ENCODE measurements at places on chromosomes 3 and 15. TPM values are rescaled to one million over a fixed set of nuclear protein-coding genes. Genes with fewer than 3 reads are reported as not detected.

DNA sequence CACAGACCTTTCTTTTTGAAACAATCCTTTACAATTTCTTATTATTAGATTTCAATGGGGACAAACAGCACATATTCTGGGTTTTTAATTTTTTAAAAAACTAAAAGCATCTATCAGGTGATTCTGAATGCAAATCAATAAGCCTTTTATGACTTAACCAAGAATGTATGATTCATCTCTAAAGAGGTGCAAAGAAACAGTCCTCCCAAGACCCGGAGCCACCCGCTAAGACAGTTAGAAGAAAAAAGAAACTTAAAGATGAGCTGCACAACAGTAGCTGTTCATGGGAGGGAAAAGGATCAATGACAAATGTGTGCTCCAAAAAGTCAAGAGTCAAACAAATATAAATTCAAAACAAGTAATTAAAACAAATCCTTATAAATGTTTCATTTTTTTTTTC lies 319.5 kb downstream of the THSD4 start:
- DNase-seq: peak; percentile 26

DNA sequence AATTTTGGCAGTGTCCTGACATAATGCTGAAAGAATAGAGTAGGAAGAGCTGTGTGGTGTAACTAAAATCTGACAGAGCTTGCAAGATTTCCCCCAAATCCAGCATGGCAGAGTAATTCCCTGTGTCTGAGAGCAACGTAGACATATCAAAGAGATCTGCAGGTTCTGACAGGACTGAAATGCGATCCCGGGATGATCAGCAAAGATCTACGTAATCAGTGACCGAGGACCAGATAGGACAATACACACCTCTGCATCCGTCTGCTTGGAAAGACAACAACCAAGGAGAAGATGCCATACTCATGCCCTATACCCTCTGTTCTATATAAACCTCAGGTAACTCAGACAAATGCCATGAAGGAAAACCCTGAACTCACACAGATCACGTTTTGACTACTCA lies 26.6 kb upstream of the SYNPR start:
- no peak for DNase-seq

- DNase-seq: no peak
Observed at GRCh38 chr3:16067837-16068471, 106.5 kb upstream of the GALNT15 start.

DNA sequence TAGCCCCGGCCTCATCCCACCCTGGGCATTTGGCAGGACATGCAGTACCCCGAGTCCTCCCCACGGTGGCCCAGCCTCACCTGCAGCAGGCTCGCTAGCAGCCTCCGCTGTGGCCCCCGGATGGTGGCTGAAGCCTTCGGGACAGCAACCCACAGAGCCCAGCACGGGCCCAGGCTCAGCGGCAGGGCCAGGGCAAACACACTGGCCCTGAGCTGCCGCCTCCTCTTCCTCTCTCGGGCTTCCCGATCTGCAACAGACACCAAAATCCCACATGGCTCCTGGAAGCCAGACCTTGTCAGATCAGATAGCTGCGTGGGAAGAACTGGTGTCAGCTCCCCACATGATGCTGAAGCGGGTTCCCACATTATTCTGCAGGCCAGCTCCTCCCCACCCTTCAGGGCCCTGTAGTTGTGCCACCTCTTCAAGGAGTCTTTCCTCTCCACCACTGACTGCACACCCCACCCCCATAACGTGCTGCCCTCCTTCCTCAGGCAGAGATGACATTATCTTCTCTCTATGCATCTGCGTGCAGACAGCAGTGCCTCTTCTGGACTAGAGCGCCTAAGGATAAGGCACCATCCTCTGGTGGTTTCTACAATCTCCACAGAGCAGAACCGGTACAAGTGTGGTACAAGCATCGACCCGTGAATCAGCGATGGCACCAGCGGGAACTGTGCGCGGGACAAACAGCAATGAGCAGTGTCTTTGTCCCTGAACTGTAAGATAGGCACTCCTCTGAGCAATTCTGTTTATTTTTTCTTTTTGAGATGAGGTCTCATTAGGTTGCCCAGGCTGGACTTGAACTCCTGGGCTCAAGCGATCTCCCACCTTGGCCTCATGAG lies 9.5 kb downstream of the TMEM44 start:
- no peak for DNase-seq

DNA sequence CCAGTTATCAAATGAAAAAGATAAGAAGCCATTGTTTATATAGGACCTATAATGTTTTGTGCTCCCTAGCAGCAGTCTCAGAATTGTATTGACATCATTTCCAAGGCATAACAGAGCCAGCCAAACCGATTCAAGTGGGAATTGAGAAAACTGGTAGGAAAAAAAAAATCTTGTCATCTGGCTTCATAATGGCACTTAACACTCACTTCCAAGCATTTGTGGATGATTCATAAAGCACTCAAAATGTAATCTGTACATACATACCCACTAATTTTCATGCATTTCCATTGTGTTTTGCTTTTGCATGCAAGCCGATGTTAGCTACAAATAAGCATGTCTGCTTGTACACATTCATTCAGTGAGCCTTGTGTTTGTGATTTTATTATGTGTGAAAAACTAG lies 18.6 kb upstream of the TRPC1 start:
- no peak for DNase-seq

GRCh38 chr3:46058981-46059380 lies 31.7 kb upstream of the XCR1 start:
- DNase-seq: no peak

DNA sequence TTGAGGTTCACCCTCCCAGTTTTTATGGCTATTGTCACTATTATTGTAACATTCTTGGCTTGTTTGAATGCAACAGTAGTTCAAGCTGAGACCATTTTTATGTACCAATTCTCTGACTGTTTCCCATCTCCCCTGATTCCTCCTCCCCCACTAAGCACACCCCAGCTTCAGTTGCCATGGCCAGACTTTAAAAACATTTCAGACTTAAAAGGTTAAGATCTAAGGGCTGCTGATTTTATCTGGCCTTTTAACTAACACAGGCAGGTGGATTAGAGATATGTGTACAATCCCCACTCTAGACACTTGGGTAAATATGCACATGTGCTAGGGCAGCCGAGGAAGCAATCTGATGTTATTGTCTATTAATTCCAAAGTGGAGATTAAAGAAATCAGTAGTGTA lies 386.3 kb upstream of the NR2F2 start:
- DNase-seq: no peak

DNA sequence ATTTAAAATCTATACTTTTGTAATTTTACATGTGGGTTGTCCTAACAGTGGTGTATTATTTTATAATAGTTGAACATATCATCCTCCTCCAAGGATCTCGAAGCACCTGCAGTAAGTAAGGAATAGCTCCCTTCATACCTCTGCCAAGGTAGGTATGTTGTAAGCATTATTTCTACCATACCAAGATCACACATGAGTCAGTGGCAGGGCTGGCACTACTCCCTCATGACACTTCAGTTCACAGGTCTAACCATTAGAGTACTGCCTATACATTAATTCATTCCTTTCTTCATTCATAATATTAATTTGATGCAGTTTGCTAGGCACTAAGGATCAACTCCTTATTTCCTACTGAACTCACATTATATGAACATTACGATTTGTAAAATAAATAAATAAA lies 11.9 kb upstream of the LEKR1 start:
- DNase-seq: no peak

DNA sequence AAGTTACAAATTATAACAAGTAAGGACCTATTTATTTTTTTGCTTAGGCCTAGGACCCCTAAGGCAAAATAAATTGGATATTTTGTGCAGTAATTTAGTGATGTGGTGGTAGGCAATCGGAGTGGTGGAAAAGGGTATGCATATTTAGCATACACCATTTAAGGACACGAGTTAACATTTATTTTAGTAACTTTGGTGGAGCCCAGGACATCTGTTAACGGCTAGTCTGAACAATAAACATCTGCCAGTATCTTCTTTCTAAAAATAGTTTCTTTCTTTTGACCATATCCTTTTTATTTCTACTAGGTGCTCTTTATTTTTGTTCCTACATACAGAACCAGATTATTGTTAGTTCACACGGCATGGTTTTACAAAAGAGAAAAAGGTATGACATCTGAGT lies 326.3 kb downstream of the CHL1 start:
- DNase-seq: no peak

DNA sequence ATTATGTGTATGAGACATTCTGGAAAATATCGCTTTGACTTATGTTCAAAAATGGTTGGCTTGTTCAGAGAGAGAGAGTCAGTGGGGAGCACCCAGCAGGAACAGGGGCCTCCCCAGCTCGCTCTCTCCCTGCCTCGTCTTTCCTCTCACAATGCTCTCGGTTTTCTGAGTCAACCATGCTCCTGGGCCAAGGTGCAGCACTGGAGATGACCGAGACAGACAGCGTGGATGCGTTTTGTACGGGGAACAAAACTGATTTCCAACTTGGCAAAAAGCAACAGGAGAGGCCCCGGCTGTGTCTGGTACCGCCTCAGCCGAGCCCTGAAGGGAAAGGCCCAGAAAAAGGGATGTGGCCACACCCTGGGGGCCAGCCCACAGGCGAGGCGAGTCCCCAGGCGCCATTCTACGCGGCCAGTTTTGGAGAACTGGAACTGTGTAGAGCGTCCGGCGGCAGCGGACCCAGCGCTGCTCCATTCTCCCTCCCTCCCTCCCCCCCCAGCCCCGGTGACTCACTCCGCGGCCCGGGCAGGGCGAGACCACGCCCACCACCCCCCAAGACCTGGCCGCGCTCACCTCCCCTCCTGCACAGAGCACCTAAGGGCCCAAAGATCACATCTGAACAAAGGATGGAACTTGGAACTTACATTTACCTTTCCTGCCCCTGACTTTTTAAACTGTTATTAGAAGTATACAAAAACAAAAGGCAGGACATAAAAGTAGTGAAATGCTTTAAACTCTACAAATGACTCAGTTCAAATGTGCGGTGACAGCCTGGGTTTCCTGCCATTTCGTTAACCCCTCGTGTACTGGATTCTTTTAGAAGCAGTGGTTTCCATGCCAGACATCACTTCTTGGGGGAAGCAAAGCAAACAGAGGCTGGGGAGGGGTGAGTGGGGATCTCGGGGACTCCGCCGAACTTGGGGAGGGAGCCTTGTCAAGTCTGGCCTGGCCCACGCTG lies 12.7 kb downstream of the ATP10A start:
- peak; percentile 64 for DNase-seq

DNA sequence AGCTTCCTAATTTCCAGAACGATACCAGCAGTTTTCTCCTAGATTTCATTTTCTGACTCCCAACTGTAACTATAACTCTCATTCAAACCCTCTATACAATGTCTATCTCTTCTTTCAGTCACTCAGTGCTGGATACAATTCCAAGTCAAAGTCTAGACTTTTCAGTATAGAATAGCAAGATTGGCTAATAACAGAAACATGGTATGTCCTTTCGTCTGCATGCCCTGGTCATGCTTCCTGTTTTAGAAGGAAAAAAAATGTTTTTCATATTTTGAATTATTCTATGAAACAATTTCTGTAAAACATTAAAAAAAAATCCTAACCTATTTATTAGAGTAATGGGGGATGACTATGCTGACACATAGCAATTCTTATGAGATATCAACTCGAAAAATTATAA lies 180.0 kb downstream of the KCNAB1 start:
- DNase-seq: no peak

GRCh38 chr3:13452490-13453335 lies 27.4 kb upstream of the HDAC11 start:
- DNase-seq: peak; percentile 30

- DNase-seq: no peak
Observed at GRCh38 chr3:64514889-64515288, 172.9 kb downstream of the ADAMTS9 start.

DNA sequence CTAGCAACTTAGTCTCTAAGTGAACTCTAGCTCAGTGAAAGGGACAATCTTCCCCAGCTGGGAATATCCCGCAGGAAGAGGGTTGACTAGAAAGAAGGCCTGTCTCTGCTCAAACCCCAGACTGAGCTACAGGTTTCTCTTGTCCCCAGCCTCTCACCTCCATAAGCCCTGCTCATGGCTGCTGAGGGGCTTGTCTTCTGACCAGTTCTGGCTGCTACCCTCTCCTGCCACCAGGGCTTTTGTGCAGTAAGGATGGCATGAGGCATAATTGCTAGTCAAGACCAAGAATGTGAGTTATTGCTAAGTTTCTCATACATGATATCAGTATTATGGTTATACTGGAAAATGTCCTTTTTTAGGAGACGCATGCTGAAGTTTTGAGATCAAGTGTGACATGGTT lies 21.3 kb downstream of the WDR53 start:
- no peak for DNase-seq

DNA sequence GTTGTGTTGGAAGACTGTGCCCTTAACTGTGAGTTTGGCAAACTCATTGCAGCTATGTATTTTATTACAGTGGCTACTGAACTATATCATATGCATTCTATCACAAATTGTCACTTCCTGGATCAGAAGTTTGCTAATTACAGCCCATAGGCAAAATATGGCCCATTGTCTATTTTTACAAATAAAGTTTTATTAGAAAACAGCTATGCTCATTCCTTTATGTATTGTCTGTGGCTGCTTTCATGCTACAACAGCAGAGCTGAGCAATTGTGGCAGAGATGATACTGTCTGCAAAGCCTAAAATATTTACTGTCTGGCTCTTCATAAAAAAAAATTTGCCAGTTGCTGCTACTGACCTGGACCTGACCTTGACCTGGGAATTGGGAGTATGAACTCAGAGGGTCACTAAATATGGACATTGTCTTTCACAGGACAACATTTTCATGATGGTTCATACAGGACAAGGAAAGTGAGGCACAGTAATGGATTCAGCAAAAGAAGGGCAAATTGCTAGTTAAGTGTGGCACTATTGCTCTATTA lies 316.9 kb downstream of the ZNF621 start:
- DNase-seq: no peak

GRCh38 chr15:68410466-68411342 lies 21.3 kb downstream of the ITGA11 start:
- no peak for DNase-seq

GRCh38 chr3:99950921-99951320 lies 133.3 kb downstream of the CMSS1 start:
- DNase-seq: no peak

DNA sequence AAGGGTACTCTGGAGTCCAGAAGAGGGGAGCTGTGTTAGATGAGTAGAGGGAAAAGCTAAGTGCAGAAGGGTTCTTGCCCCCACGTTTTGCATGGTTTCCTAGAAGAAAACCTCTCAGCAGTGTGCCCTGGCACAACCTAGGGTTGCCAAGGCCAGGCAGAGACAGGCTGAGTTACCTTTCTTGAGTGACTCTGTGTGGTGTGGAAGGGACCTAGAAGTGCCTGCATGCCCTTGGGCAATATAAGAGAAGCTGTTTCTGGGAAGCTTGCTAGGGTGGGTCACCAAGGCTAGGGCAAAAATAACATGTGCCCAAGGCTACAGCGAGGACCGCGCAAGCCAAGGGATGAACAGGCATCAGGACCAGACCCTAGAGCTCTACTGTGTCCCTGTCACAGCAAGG lies 3.4 kb upstream of the SAMD7 start:
- DNase-seq: no peak

GRCh38 chr3:126490619-126491018 lies 14.9 kb upstream of the ZXDC start:
- DNase-seq: no peak

GRCh38 chr3:106860182-106860581 lies 517.1 kb upstream of the CCDC54 start:
- no peak for DNase-seq

Gene GRIP2
- 3.3 TPM for total RNA-seq

Gene ZNF385D
- 7.8 TPM for total RNA-seq

Gene IP6K2
- total RNA-seq: 104 TPM

Gene IMP3
- total RNA-seq: 43.9 TPM

Gene OR5K2
- not detected for total RNA-seq

Gene MCF2L2
- total RNA-seq: 0.89 TPM

Gene CHAC1
- total RNA-seq: 70.8 TPM

Gene GPR27
- total RNA-seq: 2.0 TPM

Gene CNTN4
- not detected for total RNA-seq

Gene TRIM59
- total RNA-seq: 15.8 TPM

Gene PRSS50
- not detected for total RNA-seq

Gene RAD51
- total RNA-seq: 3.6 TPM

Measured in astrocyte (in vitro differentiated cells and primary cell).